Astrocyte (in vitro differentiated cells and primary cell): ENCODE measurements at places on chromosomes 2 and 18. TPM values are rescaled to one million over a fixed set of nuclear protein-coding genes. Genes with fewer than 3 reads are reported as not detected.

GRCh38 chr2:168189835-168190569 lies 57.4 kb downstream of the STK39 start:
- no peak overlapping the region for H3K27ac ChIP-seq
- H3K4me1 ChIP-seq, result peaks cover 28% of the 10 kb centered on the region
- no peaks in the 10 kb centered on the region for H3K36me3 ChIP-seq
- no peaks in the 10 kb centered on the region for H3K27me3 ChIP-seq
- no peak overlapping the region for H3K4me3 ChIP-seq
- peak; percentile 83 for DNase-seq

DNA sequence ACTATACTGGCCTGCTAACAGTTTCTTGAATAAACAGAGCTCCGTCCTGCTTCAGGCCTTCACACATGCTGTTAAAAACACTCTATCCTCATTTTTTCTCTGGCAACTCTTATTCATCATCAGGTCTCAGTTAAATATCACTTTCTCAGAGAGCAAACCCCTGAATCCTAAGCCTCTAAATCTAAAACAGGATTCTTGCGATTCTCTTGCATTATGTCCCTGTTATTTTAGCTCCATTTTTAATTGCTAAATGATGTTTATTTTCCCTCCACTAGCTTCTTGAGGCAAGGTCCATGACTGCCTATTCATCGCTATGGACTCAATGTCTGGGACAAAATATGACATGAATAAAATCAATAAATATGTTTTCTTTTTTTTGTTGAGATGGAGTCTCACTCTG lies 190.7 kb upstream of the SMAD7 start:
- H3K4me3 ChIP-seq, result no peak overlapping the region
- H3K27ac ChIP-seq, result no peak overlapping the region
- no peaks in the 10 kb centered on the region for H3K36me3 ChIP-seq
- no peaks in the 10 kb centered on the region for H3K4me1 ChIP-seq

GRCh38 chr2:196160101-196160500 lies 11.3 kb downstream of the STK17B start:
- DNase-seq, result peak; percentile 94
- peaks cover 9% of the 10 kb centered on the region for H3K36me3 ChIP-seq
- no peaks in the 10 kb centered on the region for H3K27me3 ChIP-seq
- peaks cover 11% of the 10 kb centered on the region for H3K4me1 ChIP-seq
- H3K4me3 ChIP-seq, result no peak overlapping the region

DNA sequence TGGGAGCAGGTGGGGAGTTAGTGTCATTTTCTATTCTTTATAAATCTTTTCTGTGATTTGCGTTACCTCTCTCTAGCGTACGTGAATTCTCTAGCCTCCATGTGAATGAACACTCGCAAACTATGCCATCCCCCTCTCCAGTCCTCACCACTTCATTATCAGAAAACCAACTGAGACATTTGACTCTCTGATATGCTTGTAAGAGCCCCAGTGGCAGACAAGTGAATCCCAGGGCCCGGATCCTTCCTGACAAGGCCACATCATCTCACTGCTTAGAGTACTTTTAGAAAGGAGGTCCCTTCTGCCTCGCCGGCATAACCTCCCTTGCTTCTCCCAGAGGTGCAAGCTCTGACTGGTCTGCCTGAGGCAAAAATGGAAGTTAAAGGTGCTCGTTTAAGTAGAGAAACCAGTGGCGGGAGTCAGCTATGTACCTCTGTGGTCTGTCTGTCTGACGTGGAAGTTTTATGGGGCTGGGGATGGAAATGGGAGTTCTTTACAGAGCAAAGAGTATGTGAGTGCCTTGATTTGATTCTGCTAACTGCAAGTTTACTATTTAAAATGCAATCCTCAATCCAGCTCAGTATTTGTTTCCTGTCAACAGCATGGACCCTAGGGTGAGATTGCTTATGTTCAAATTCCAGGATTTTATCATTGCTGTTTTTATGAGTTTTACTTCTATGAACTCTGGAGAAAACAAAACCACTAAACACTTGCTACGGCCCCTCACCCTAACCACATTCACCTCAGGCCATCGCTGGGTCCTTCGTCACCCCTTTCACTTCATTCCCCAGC lies 114.9 kb upstream of the MSTN start:
- no peaks in the 10 kb centered on the region for H3K27me3 ChIP-seq
- H3K4me3 ChIP-seq, result no peak overlapping the region
- no peak for DNase-seq
- H3K27ac ChIP-seq, result no peak overlapping the region
- peaks cover 9% of the 10 kb centered on the region for H3K4me1 ChIP-seq

DNA sequence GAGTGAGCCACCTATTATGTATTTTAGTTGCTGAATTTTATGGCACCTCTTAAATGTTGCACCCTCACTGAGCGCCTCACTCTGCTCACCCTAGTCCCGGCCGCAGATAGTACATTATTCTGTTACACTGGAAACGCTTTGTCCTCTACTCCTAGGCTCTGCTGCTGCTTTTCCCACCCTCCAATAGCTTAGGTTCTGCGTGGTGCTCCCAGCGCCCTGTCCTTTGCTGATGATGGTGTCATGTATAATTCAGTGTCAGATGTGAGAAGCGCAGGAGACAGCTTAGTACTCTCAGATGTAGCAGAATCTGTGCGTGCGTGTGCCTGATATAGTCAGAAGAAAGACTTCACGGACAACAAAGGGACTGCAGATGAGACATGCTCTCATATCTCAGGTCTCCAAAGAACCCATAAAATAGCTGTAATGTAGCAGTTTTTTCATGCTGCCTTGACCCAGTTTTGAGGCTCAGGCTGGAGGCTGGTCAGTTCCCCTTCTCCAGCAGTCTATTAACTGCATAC lies 1.4 kb upstream of the REEP1 start:
- no peak overlapping the region for H3K27ac ChIP-seq
- peaks cover 48% of the 10 kb centered on the region for H3K27me3 ChIP-seq
- peaks cover 5% of the 10 kb centered on the region for H3K4me1 ChIP-seq
- H3K36me3 ChIP-seq, result no peaks in the 10 kb centered on the region
- no peak overlapping the region for H3K4me3 ChIP-seq

DLGAP1 gene
- total RNA-seq, result 2.3 and 2.4 TPM in 2 replicates

DNA sequence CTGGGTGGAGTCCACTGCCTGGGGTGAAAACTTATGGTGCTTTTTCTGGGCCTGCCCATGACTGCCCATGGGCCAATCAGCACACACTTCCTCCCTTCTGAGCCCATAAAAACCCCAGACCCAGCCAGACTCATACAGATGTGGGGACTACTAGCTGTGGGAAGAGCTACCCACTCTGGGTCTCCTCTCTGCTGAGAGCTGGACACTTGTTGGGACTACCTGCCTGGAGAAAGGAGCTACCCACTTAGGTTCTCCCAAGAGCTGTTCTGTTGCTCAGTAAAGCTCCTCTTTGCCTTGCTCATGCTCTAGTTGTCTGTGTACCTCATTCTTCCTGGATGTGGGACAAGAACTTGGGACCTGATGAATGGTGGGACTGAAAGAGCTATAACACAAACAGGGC lies 119.6 kb upstream of the SLC38A11 start:
- no peaks in the 10 kb centered on the region for H3K27me3 ChIP-seq
- H3K36me3 ChIP-seq, result no peaks in the 10 kb centered on the region
- no peak overlapping the region for H3K27ac ChIP-seq
- H3K4me3 ChIP-seq, result no peak overlapping the region
- DNase-seq, result no peak

DNA sequence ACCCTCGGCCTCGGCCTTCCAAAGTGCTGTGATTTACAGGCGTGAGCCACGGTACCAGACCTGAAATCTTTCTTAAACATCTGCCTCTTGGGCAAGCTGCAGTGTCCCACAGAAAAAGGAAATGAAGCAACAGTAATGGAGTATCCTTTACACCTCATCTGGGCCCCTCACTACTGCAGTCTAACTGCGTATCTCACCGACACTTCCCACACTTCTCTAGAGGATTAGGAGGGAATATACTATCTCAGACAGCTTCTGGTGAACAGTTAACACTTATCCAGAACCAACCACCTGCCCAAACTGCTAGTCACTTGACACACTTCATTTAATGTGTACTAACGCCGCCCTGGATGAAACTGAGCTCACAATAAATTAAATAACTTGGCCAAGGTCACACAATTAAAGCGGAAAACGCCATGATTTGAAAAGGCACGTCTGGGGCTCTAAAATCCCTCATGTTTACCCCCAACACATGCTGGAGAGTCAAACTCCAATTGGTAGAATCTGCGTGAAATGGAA lies 993 bp downstream of the COX7A2L start:
- peak overlapping the region; percentile 99 for H3K4me3 ChIP-seq
- DNase-seq, result no peak
- H3K36me3 ChIP-seq, result no peaks in the 10 kb centered on the region
- H3K27me3 ChIP-seq, result peaks cover 3% of the 10 kb centered on the region
- peaks cover 10% of the 10 kb centered on the region for H3K4me1 ChIP-seq
- H3K27ac ChIP-seq, result peak overlapping the region; percentile 99

GRCh38 chr2:60104514-60105505 lies 448.6 kb downstream of the BCL11A start:
- no peak overlapping the region for H3K27ac ChIP-seq
- DNase-seq, result no peak
- no peaks in the 10 kb centered on the region for H3K27me3 ChIP-seq

GRCh38 chr18:46891742-46892214 lies 25.5 kb downstream of the PIAS2 start:
- no peak for DNase-seq
- H3K36me3 ChIP-seq, result no peaks in the 10 kb centered on the region
- no peak overlapping the region for H3K4me3 ChIP-seq
- no peaks in the 10 kb centered on the region for H3K27me3 ChIP-seq
- no peak overlapping the region for H3K27ac ChIP-seq

DNA sequence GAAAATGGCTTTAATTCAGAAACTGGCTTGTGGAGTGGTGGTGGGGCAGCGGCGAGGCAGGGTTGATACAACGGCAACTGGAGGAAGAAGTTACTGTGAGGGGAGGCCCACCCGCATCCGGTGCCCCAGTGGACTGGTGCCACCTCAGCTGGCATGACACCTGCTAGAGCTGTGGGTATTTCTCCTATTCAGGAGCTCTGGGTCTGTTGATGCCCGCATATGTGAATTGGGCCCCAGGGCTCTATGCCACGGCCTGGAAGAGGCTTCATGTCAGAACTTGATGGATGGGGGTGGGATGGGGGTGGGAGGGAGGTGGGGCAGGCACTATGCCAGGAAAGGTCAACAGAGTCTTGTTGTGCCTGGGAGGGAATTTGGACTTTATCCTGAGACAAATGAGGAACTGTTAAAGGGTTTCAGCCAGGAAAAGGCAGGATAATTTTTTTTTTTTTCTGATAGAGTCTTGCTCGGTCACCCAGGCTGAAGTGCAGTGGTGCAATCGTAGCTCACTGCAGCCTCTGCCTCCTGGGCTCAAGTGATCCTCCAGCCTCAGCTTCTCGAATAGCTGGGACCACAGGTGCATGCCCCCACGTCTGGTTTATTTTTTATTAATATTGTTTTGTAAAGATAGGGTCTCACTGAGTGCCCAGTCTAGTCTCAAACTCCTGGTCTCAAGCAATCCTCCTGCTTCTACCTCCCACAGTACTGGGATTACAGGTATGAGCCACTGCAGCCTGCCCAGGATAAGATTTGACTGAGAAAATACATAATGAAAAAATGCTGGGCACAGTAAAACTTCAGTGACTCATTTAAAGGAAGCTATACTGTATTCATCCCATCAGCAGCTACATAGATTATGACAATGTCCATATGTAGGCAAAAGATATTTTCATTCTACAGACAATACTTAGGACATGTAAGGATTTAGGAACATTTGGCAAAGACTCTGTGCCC lies 52.6 kb downstream of the SH2D6 start:
- no peaks in the 10 kb centered on the region for H3K36me3 ChIP-seq
- no peaks in the 10 kb centered on the region for H3K27me3 ChIP-seq
- no peak for DNase-seq
- peaks cover 3% of the 10 kb centered on the region for H3K4me1 ChIP-seq
- no peak overlapping the region for H3K4me3 ChIP-seq
- no peak overlapping the region for H3K27ac ChIP-seq

KLHL14 gene
- total RNA-seq, result 0.39 and 0.43 TPM in 2 replicates

- no peak overlapping the region for H3K27ac ChIP-seq
- H3K4me1 ChIP-seq, result no peaks in the 10 kb centered on the region
- no peak overlapping the region for H3K4me3 ChIP-seq
- H3K27me3 ChIP-seq, result no peaks in the 10 kb centered on the region
- no peaks in the 10 kb centered on the region for H3K36me3 ChIP-seq
- no peak for DNase-seq
Measured at GRCh38 chr18:23336101-23336500, 117.0 kb upstream of the RIOK3 start.

DNA sequence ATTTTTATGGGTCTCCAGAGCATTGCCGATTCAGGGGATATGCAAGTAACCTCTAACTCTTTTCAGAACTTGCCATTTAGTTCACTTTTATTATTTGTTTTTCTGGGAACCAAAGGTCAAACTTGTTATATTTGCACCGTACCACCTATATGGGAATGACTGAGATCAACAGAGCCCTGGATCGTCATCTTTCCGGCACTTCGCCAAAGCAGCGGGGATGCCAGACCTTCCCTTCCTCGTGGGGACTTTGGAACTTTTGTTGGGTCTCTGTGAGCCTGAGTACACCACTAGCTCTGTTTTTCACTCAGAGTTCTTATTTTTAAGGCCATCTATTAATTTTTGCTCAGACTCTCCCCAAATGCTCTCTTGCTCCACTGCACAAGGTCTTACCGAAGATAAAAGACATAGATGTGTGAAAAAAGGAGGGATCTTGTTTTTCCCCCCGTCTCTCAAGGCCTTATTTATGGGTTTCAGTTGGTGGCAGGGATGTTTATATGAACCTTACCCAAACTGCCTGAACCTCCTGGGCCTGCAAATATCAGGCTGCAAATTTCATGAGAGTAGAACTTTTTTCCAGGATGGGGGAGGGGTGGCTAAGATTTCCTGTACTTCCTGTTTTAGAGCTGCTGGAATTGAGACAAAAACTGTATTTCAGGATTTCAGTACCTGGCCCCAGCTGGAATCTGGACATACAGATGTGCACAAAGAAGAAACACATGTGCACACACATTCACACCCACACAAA lies 350.3 kb downstream of the HRH4 start:
- no peak overlapping the region for H3K4me3 ChIP-seq
- H3K36me3 ChIP-seq, result no peaks in the 10 kb centered on the region
- H3K4me1 ChIP-seq, result no peaks in the 10 kb centered on the region
- H3K27ac ChIP-seq, result no peak overlapping the region

- H3K4me1 ChIP-seq, result peaks cover 34% of the 10 kb centered on the region
- H3K4me3 ChIP-seq, result no peak overlapping the region
- DNase-seq, result no peak
- H3K27me3 ChIP-seq, result no peaks in the 10 kb centered on the region
- H3K36me3 ChIP-seq, result peaks cover 17% of the 10 kb centered on the region
- H3K27ac ChIP-seq, result no peak overlapping the region
Measured at GRCh38 chr2:230798769-230799399, 65.9 kb upstream of the ITM2C start.

TRABD2A gene
- total RNA-seq, result 2.6 and 3.2 TPM in 2 replicates

DNA sequence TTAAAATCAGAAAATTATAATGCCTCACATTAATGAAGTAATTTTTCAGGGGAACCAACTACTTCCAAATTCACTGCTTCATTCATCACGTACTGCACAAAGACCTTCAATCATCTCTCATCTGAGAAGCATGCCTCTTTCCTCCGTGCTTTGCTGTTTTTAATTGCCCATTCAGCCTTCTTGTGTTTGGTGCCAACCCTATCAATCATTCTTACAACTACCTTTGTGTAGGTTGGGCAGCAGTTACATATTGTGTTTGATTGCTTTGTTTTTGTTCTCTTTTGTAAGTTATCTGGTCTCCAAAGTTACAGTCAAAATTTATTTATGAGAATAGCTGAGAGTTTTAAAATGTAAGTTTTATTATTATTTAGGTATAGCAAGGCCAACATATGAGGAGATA lies 549.0 kb upstream of the SLC8A1 start:
- no peaks in the 10 kb centered on the region for H3K36me3 ChIP-seq
- H3K4me3 ChIP-seq, result no peak overlapping the region
- no peak for DNase-seq
- no peak overlapping the region for H3K27ac ChIP-seq
- no peaks in the 10 kb centered on the region for H3K4me1 ChIP-seq

MDH1B gene
- 1.8 and 1.9 TPM in 2 replicates for total RNA-seq

MEP1B gene
- total RNA-seq, result not detected in 2 replicates
